ENCODE measurements at places on chromosomes 13 and 19. TPM values are rescaled to one million over a fixed set of nuclear protein-coding genes. Genes with fewer than 3 reads are reported as not detected.

SLC25A41 gene
- 0.23 TPM for polyA plus RNA-seq

GSX1 gene
- not detected for polyA plus RNA-seq

GRK1 gene
- not detected for polyA plus RNA-seq

PCDH9 gene
- 0.23 TPM for polyA plus RNA-seq

KLF5 gene
- 1.8 TPM for polyA plus RNA-seq

FGF9 gene
- polyA plus RNA-seq = not detected

TSSK6 gene
- 0.28 TPM for polyA plus RNA-seq

GIPC3 gene
- polyA plus RNA-seq = 0.26 TPM
